NT2/D1 (cell line): ENCODE measurements at places on chromosomes 5 and 9.

DNA sequence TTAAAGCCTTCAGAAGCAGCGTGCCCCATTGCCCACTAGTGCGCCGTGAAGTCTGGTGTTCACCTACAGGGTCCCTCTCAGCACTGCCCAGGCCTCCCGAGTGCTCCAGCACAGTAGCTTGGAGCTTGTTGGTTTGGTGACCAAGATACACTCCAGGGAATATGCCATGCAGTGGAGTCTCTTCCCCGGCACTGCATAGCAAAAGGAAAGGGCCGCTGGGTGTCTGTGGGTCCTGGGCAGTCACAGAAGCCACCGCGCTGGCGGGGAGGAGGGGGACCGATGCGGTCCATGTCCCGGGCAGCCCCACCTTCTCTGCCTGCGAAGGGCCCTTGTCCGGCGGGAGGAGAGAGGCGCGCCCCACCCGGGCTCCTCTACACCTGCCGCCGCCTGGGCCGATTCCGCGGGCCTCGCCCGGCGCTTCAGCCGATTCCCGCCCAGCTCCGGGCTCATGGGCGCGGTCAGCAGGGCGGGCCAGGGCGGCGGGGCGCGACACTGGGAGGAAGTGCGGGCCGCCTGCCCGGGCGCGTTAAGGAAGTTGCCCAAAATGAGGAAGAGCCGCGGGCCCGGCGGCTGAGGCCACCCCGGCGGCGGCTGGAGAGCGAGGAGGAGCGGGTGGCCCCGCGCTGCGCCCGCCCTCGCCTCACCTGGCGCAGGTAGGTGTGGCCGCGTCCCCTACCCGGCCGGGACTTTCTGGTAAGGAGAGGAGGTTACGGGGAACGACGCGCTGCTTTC, at the start of gene SYK:
TSS of gene SYK (plus strand) at position 579 of the 732 bp plus-strand sequence. CDS start 42,080 bp downstream, outside the sequence.
- DNase-seq: no peak

GRCh38 chr5:133032852-133033742, 6.7 kb upstream of the ZCCHC10 start:
- no peak for DNase-seq

DNA sequence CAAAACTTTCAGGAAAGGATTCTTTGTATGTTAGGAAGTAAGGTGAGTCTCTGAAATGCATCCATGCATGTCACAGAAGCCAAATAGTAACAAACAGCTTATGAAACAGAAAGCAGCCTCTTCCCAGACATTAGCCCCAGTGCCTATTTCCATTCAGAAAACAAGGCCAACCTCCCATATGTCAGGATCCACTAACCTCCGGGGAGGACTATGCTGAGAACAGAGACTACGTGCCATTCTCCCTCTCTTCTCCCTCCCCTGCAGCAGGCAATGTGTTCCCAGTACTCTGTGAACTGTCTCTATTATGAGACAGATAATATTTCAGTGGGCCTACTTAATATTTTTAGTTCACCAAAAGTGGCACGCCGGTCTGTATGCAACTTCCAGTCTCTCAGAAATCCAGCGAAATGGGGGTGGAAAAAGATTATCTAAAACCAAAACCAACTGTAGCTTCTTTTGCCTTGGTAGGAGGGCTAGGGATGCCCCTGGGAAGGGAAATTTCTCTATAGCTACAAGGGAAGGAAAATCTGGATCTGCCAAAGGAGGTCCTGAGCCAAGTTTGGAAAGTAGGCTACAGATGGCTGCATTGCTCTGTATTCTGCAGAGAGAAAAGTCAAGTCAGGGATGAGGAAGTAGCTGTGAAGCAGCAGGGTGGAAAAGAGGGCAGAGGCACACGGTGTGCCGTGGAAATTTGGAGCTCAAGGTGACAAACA, 42.0 kb downstream of the VLDLR start:
- DNase-seq: no peak

DNA sequence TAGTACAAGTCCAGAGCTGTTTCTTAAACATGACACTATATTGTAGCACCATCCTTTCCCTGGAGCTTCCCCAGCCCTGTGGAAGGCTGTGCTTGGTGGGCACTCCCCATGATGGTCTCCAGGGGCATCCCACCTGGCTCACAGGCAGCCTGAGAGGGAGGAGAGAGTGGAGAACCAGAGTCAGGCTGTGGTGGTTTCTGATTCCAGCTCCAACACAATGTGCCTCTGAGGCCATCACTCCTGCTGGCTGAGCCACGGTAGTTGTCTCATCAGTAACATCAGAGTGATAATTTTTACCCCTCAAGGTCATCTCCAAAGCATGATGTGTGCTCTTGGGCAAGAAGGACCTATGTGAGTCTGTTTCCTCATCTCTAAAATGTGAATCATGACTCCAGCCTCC, 398.0 kb downstream of the CDK5RAP2 start:
- DNase-seq: no peak

GRCh38 chr5:97846643-97847042, 663.6 kb upstream of the RIOK2 start:
- no peak for DNase-seq

- DNase-seq: peak; percentile 68
These were observed 535 bp upstream of the NFIB start for GRCh38 chr9:14314424-14314928.
